ENCODE measurements at places on chromosomes 5 and 9.

DNA sequence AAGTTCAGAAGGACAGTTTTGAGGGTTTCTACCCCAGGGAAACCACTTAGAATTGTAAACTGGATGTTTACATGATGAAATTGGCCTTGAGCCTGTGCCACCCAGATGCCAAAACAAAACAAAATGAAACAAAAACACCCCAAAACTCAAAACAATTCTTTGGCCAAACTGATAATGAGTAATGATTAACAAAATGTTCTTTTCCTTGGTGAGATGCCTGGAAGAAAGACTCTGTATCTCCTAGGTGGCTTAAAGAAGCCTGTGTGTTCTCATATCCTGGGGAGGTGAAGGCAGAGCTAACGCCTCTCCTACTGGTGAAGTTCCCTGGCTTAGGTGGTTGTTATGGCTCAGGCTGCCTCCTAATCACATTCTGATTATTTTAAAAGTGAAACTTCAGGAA lies 120.5 kb downstream of the NPR3 start:
- no peak for DNase-seq

- DNase-seq: no peak
These were observed 71.8 kb downstream of the EGFLAM start for GRCh38 chr5:38330207-38330606.

- DNase-seq: no peak
These were observed 2.9 kb downstream of the SLC45A2 start for GRCh38 chr5:33981408-33982162.

DNA sequence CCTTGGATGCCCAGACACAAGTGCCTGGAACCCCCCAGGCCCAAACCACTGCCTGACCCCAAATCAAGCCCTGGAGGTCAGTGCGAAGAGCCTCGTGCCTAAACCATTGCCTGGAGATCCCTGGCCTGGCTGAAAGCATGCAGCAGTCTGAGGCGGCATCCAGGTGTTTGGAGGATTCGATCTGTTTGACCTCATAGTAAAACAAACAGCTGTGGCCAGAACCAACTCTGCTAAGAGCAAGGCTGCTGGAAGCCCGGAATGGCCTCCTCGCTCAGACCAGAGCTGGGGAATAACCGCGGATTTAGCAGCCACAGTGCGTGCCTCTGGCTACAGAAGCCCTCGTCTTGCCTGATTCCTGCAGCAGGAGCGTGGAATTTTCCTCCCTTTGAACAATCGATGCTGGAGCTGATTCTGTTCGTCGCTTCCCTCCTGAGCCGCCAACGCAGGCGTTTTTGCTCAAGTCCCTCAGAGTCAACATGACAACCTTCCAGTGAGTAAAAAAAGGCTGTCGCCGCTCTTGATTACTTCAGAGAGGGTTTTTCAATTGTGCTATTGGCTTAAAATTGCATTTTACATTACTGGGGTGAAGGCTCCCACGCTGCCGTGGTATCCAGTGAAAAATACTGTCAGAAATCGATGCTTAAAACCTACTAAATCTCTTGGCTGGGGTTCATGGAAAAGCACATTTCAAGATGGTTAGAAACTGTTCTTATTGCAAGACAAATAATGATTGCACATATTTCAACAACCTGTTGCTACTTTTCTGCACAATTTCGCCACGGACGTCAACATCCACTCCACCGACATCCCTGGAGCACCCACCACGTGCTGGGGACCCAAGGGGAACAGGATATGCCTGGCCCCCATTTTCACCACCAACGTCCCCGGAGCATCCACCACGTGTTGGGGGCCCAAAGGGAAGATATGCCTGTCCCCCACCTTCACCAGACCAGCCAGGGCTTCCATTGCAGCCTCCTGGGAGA lies 190.0 kb downstream of the OLFM1 start:
- DNase-seq: no peak

DNA sequence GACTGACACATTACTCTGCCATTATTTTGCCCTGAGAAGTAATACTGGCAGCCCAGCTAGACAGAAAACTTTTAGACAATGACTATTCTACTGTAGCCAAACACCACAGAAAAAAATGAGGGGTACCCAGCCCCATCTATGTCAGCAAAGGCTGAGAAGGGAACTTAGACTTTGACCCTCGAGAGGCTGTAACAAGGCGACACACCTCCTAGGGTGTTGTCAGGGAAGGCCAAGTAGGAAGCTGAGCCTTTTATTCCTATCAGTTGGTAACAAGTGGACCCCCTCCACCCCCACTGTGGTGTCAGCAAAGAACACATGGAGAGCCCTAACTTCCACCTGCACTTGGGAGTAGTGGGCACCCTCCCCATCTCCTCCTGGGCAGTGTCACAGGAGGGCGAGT lies 55.6 kb downstream of the SPTLC1 start:
- no peak for DNase-seq

GRCh38 chr9:72589667-72590521 lies 68.5 kb downstream of the TMC1 start:
- DNase-seq: peak; percentile 84

DNA sequence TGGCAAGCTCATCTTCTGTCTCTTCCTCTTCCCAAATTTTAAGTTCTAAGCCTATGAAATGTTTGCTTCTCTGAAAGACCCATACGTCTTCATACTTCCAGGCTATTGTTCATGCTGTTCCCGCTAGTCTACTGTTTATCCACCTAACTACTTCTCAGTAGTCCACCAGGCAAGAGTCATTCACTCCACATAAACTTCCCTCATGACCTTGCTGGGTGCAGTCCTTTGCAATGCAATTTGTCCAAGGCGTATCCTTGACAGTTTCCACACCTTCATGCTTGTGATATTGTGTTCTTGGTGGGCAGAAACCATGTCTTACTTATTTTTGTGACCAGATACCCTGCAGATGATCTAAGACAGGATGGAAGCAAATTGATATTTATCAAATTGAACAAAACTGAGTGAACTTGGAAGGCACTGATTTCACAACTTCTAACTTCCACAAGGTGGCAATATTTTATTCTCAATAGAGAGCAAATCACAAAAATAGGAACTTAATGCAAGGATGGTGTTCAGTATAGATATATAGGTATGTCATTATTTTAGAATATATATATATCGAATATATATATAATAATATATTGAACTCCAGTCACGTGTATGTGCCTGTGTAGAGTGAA lies 30.3 kb downstream of the TYRP1 start:
- DNase-seq: no peak

DNA sequence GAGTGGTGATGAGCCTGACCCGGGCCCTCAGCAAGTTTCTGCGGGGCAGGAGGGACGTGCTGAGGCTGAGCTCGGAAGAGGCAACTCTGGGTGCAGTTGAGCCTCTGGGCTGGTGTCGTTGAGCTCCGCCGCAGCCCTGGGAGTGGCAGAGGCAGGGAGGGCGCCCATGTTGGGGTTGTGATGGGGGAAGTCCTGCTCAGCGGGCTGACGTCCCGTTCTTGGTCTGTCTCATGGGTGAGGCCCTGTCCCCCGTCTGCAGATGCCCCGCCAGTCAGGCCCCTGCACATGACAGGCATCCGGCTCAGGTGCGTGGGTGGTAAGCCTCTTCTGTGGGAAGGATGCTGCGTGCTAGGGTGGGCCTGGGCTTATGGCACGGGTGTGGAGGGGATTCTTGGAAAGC lies 64.3 kb downstream of the RXRA start:
- peak; percentile 34 for DNase-seq

GRCh38 chr5:131968396-131968954 lies 23.0 kb upstream of the MEIKIN start:
- DNase-seq: no peak

DNA sequence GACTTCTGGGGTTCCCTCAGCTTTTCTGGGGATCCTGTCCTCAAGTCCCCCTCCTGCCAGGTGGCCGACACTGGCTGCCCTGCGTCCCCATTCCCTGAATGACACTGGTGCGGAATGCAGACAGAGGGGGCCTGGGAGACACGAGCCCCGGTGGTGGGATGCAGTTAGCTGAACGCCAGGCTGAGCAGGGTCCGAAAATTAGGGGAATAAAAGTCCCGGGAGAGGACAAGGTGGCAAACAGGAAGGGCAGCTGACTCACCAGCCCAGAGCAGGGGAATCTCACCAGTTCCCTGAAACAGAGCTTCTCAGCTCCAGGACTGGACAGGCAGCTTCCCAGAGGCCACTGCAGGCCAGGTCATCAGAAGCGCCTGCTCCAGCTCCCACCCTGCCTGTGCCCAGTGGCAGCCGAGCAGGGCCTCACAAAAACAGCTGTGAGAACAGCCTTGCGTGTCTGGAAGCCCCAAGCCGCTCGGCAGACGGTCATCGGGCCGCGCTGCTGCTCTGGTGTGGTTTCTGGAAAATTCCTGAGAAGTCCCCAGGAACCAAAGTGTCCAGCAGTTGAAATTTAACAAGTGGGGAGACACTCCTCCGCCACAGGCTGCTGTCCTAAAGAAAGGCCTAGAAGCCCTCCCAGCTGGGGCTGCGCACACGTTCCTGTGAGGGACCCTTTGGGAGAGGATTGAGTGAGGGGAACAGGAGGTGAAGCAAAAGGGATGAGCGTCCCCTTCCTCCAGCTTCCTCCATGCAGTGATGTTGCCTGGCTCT lies 47.6 kb upstream of the EXOC3 start:
- DNase-seq: no peak

- DNase-seq: peak; percentile 4
These were observed 66.7 kb downstream of the DOCK2 start for GRCh38 chr5:169703813-169704212.

- no peak for DNase-seq
These were observed 357.7 kb downstream of the ARRDC3 start for GRCh38 chr5:91025449-91025848.

DNA sequence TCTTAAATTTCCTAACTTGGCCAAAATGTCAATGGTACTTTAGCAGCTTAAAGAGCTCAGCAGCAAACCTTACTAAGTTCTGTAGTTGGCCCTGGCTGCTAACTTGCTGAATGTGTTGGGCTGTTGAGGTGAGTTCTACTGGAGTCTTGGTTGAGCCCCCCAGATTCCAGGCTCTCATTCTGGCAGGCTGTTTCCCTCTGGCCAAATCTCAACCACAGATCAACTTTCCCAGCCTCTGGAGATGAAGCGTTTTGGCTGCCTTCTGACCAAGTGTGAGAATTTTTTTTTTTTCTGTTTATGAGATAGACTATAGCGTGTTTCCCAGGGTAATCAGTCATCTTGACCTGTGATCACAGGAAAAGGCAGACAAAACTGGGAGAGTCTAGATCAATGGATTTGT lies 343.7 kb downstream of the EBF1 start:
- DNase-seq: no peak

DNA sequence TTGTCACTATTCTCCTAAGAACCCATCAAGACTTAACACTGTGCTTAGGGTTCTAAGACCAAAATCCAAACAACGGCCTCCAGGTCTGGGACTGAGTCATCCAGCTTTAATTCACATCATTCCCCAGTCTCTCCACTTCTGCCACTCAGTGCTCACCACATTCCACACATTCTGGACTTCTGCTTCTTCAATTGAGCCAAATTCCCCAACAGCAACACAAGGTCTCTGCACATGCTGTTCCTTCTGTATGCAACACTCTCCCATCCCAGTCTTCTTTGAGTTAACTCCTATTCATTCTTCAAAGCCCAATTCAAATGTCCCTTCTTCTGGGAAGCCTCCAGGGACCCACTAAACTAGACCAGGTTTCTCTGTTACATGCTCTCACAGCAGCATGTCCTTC lies 97.8 kb downstream of the GPR21 start:
- no peak for DNase-seq

DNA sequence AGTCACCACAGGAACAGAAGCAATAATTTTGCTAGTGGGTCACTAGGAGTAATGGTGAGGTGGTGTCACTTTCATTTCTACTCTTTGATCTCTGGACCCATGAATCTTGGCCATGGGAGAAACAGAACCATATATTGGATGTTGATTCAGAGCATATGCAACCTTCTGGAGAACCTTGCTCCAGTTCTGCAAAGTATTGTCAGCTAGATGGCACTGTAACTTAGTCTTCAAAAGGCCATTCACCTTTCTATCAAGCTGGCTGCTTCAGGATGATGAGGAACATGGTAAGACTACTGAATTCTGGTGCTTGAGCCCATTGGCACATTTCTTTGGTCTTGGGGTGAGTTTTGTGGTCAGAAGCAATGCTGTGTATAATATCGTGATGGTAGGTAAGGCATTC lies 129.1 kb upstream of the FBN2 start:
- DNase-seq: no peak

DNA sequence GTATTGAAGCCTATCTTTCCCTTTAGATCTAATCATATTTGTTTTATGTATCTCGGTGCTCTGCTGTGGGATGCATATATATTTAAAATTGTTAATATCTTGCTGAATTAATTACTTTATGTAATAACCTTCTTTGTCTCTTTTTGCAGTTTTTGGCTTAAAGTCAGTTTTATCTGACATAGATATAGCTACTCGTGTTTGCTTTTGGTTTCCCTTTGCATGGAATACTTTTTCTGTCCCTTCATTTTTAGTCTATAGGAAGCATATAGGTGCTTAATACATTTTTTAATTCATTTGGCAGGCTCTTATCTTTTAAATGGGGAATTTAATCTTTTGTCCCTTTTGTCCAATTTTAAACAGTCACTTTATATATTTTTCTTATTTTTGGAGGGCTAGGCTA lies 360.6 kb upstream of the PRR16 start:
- no peak for DNase-seq

DNA sequence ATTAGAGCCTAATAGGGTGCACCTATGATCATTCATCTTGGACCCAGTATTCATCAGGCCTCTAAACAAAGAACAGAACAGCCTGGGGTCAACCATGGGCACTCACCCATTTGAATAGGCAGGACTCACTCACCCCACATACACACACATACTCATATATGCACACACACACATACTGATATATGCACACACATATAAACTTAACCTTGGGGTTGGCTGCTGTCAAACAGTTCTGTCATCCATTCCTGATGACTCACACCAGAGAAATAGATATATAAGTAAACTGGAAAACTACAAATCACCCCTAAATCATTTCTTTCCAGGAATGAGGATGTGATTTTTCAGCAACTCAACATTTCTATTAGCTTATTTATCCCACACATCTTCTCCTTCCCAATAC lies 51.3 kb downstream of the ARL15 start:
- DNase-seq: no peak

- DNase-seq: no peak
These were observed 6.2 kb upstream of the CKS2 start for GRCh38 chr9:89304834-89305188.

GRCh38 chr9:12798066-12798770 lies 23.4 kb downstream of the LURAP1L start:
- DNase-seq: no peak

DNA sequence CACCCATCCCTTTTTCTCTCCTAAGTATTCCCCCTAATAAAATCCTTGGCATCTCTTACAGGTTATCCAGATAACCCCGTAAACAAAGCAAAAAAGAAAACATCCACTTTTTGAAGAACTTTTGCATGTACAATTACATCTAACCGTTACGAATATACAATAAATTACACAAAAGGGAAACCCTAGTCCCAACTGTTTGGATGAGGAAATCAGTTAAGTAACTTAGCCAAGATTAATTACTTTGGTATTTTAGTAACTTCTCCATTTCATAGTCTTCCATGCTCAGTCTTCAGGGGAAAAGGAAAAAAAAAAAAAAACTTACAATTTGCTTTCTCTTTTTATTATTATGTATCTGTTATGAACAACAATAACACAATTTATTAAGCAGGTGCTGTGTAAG lies 212.9 kb downstream of the ACTL7B start:
- DNase-seq: no peak
